ENCODE measurements at places on chromosomes 3 and 15.

DNA sequence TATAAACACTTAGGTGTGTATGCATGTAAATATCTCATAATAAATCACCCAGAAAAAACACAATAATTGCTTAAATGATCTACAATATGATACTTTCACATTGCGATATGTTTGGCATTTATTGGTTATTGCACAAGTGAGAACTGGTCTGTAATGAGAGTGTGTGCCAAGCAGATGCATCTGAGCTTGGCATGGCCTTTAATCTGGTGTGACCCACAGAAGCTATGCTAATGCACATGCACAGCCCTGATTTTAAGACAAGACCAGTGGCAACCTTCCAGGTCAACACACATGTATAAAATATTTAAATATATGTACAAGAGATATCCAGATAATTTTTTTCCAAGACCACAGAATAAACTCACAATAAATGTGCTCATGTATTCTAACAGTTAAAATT, 42.7 kb downstream of the C2CD4A start:
- DNase-seq, result no peak

DNA sequence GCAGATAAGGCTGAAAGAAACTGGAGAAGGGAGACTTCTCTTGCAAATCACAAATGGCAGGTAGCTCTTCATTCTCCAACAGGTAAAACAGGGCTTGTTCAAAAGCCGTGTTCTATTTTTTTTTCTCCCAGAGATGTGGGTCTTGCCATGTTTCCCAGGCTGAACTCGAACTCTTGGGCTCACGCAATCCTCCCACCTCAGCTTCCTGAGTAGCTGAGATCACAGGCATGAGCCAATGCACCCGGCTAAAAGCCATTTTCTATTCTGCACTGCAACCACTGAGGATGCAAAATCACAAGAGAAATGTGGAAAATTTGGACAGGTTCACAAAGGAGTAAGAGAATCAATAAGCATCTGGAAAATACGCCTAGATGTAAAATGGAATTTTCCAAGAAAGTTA, 19.5 kb downstream of the EIF4E3 start:
- no peak for DNase-seq

- DNase-seq, result no peak
Observed at GRCh38 chr3:172397716-172398405, 50.4 kb downstream of the GHSR start.

- DNase-seq, result no peak
Observed at GRCh38 chr3:53181024-53181371, 20.0 kb downstream of the PRKCD start.

DNA sequence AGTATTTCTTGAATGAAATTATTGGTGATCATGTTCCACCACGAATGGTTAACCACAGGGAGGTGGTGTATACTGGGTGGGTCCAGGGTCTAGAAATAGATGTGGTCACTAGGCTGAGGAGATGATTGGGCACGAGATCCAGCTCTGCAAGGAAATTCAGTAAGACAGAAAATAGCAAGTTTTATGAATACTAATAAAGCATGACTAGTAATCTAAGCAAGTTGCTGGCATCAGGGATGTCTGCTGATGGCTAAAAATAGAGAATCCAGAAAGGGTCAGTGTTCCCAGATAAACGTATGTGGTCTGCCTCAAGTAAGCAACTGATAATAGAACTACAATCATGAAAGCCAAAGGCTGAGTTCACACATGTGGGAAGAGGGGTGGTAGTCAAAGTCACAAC, 108.3 kb upstream of the FRMD4B start:
- DNase-seq, result no peak

- DNase-seq, result no peak
Observed at GRCh38 chr15:52290329-52290728, 5.3 kb downstream of the MYO5C start.
